ENCODE measurements at places on chromosomes 4 and X.

DNA sequence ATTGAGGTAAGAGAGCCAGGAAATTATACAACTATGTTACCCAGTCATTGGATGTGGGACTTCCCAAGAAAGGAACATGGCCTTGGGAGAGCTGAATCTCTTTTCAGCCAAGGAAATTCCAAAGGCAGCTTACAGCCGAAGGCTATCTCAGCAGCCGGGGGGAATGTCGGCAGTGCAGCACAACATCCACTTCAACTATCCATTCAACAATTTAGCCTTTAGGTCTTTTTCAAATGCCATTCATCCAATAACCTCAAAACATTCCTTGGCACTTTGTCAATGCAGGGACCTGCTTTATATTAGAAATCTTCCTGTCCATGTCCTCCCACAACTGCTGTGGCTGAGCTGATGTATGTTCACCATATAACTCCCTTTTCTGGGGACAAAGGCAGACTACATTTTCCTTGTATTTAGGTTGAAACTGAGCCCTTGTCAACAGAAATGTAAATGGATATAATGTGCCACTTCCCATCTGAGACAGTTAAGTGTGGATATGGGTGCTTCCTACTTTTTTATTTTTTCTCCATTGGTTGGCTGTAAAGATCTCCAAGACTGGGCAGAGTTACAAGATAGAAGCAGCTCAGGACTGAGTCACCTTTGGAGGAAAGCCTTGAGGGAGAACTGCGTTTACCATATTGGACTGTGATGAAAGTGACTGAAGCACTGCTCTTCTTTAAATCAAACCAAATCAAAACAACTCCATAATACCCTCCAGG lies 94.8 kb downstream of the GPRIN3 start:
- no peak for DNase-seq

DNA sequence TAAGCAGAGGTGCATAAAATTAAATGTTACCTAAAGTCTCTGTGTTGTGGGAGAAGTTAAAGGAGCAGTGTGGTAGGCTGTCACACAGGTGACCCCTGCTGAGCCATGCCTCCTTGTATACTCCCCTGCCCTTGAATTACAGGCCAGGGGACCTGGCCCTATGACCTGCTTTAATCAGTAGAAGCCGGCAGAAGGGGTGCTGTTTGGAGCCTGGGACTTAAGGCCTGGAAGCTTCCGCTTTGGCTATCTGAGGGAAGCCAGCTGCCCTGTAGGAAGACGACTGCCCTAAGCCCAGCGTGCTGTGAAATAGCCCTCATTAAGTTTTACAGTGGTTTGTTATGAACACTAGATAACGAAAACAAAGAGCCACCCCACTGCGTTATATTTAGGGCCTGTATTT lies 34.1 kb downstream of the SPINK2 start:
- no peak for DNase-seq

GRCh38 chr4:81663368-81663767 lies 191.7 kb upstream of the RASGEF1B start:
- DNase-seq = no peak

GRCh38 chr4:38235354-38235753 lies 275.2 kb downstream of the PTTG2 start:
- no peak for DNase-seq

DNA sequence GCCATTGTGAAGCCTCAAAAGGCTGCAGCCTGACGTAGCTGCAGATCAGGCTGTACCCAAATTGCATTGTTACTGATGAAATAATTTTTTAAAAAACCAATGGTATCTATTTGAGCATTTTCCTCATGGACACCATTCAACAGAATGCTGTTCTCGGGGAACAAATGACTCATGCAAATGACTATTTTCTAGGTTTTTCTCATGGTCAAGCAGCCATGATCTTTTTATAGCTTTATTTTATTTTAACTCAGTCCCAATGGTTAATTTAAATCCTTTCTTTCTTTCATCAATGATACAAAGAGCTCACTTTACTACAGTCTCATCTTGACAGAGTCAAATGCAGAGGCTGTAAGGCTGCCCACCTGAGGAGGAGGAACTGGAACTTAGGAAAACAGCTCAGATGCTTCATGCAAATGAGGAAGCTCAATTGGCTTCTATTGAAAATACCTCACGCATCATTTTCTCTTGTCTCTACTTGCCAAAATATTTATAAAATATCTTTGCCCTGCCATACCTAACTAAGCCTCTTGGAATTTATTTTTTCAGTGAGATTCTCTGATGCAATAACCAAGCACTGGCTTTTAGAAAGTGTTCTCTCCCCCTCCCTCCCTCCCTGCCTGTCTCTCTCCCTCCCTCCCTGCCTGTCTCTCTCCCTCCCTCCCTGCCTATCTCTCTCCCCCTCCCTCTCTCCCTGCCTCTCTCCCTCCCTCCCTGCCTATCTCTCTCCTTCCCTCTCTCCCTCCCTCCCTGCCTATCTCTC lies 81.0 kb downstream of the SORBS2 start:
- no peak for DNase-seq

DNA sequence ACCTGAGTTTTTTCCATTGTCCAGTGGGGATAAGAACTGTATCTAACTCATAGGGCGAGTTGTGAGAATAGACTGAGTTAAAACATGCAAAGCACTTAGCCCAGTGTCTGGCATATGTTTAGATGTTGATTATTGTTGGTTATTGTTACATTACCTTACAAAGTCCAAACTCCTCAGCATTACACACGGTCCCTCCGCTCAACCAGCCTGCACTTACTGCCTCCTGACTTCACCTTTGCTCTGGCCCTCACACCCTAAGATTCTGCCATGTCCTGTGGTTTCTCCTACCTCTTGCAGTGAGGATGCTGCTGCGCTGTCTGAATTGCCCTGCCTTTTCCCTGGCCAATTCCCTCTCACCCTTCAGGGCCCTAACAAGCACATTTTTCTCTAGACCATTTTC lies 302.2 kb upstream of the GALNT7 start:
- DNase-seq = no peak

GRCh38 chrX:106481341-106481740 lies 130.4 kb upstream of the RADX start:
- peak; percentile 12 for DNase-seq

GRCh38 chr4:165367040-165367439 lies 11.8 kb upstream of the CPE start:
- no peak for DNase-seq

DNA sequence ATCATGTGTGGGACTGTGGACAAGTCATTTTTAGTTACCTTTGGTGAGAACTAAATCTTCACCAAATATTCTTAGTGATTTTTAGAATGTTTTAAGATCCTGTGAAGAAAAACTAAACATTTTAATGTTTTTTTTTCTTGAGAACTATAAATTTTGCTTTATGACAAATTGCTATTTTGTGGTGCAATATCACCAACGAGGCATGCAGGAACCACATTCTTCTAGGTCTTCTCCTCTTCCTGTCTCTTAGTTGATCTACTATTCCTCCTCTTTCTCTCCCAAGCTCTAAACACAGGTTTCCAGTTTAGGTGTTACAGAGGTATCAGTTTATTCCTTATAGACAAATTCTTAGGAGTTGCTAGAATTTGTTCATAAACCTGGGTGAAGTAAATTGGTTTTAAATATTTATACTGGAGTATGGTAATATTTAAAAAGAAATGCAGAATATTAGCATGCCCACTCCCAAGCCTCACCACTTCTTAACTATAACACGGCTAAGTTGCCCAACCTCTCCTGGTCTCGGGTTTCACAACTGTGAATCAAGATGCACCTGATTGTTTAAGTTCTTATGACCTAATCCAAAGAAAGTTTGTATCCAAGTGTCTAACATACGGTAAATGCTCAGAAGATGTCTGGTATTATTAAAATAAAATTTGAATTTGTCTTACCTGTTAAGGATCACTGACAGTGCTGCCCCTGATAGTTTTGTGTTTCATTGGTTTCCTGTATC lies 56.5 kb upstream of the CLNK start:
- no peak for DNase-seq

DNA sequence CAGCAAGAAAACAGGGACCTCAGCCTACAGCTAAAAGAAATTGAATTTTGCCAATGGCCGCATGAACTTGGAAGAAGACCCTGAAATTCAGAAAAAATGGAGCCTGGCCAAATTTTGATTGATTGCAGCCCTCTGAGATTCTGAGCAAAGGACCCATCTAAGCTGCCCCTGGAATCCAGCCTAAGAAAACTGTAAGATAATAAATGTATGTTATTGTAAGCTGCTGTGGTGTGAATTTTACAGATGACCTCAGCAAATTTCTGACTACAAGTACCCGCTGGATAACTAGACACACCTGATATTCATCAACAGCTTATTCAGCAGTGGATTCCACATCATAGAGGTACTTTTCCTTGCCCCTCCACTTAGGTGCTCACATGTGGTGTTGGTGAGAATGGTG lies 119.5 kb upstream of the EPHA5 start:
- no peak for DNase-seq

GRCh38 chr4:168782439-168782838 lies 227.6 kb downstream of the CBR4 start:
- no peak for DNase-seq

GRCh38 chrX:131441033-131441432 lies 102.8 kb upstream of the OR13H1 start:
- no peak for DNase-seq

- no peak for DNase-seq
These were observed 14.7 kb downstream of the TMEM271 start for GRCh38 chr4:561426-561825.

- no peak for DNase-seq
These were observed 59.2 kb downstream of the PTPN13 start for GRCh38 chr4:86653237-86653865.

GRCh38 chr4:73735231-73735630 lies 5.1 kb upstream of the CXCL8 start:
- no peak for DNase-seq

DNA sequence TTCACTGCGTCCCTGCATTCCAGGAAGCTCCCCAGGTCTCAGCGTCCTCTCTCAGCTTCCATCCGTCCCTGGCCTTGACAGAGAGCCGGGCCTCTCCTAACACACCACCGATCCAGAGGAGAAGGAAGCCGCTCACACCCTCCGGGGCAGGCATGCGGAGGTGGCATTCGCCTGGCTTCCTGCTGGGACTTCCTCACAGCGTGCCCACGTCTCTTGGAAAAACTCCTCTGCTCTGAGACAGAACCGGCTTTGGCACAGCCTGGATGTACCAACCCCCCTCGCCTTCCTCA lies 3.2 kb downstream of the CTAG2 start:
- DNase-seq = no peak

Measured in C1 segment of cervical spinal cord (tissue), 14 donors.